Fibroblast of skin of scalp (primary cell): ENCODE measurements at places on chromosomes 11 and 22.
A peak's percentile ranks its signal among the peaks of the same experiment; 100 is the strongest.

DNA sequence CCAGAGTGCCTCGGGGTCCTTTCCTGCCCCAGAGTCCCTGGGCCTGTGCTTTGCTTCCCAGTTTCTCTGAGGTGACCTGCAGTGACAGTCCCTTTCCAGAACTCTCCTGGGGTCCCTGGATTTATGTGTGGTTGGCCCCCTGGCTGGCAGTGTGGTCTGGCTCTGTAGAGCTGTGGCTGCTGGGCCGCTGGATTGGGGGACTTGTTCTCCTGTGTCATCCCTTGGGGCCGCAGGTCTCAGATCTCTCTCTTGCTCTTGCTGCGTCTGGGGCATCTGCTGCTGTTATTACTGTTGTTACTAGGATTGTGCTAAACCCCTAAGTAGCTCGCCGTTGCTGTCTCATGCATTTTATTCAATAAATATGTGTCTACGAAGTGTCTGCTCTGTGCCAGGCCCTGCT, 31.9 kb downstream of the FAM83F start:
- no peak for DNase-seq

- DNase-seq = no peak
These were observed 16.0 kb downstream of the STARD10 start for GRCh38 chr11:72777755-72778278.

GRCh38 chr11:68838572-68838964, 3.1 kb downstream of the CPT1A start:
- DNase-seq = no peak

GRCh38 chr11:112793416-112793815, 167.8 kb upstream of the NCAM1 start:
- DNase-seq = no peak

DNA sequence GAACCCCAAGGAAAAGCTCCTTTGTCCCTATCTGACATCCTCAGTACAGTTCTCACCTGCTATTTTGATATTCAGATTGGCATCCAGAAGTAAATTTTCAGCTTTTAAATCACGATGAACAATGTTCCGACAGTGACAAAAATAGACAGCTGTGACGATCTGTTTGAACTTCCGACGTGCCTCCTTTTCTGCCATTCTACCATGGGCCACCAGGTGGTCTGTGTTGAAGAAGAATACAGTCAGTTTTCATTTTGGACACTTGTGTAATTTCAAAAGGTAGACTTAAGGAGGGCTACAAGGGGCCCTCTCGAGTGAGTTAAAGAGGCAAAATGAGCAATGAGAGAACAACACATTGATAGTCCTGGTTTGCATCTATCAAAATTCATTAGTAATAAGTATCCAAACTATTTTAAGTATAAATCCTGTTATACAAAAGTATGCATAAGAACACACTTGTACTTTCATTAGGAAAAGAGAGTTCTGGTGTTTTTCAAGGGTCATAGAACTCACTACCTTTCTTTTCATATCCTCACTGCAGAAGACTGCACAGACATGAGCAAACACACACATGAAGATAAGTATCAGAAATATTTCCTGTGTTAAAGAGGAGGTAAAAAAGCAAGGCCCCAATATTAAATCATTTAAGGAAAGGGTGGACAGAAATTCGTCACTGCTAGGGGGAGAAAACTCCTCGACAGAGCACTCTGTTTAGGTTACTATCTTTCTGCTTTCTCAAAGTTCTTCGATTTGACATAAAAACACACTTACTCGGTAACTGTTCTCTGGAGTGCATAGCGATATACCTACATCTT, 89.9 kb upstream of the APOA1 start:
- DNase-seq = peak; percentile 9

- no peak for DNase-seq
These were observed 5.1 kb downstream of the LRFN4 start for GRCh38 chr11:66861774-66862558.

DNA sequence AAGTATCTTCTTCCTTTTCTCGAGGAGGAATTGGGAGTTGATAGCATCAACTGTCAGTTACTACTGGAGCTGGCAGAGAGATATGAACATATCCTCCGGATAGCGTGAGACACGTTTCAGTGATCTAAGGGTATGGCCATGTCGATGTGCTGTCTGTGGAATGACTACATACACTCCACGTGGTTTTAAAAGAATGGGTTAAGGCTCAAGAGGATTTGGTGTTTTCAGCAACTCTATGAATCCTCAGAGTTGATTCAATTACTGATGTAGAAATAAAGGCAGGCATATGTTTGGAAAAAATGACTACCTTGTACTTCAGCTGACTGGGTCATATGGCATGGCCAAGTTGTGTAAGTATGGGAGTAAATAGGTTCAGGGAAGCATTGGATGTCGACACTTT, 22.9 kb downstream of the MMP13 start:
- DNase-seq = peak; percentile 49

DNA sequence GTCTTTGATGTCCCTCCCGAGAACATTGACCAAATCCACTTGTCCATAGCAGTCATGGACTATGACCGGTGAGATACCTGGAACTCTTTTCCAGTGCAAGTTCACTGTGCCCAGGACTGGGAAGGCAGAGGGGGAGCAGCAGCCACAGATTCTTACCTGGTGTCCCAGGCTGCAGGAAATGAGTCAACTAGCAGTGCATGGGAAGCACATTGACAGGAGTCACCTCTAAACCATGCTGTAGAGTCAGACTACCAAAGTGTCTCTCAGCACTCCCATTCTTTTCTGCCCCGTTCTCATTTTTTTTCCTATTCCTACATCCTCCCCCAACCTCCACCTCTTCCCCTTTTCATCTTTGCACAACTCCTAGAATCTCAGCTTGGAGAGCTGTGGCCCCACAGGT, 67.2 kb upstream of the OLFML1 start:
- no peak for DNase-seq

GRCh38 chr11:1106387-1106786, 31.7 kb downstream of the MUC2 start:
- DNase-seq = no peak

DNA sequence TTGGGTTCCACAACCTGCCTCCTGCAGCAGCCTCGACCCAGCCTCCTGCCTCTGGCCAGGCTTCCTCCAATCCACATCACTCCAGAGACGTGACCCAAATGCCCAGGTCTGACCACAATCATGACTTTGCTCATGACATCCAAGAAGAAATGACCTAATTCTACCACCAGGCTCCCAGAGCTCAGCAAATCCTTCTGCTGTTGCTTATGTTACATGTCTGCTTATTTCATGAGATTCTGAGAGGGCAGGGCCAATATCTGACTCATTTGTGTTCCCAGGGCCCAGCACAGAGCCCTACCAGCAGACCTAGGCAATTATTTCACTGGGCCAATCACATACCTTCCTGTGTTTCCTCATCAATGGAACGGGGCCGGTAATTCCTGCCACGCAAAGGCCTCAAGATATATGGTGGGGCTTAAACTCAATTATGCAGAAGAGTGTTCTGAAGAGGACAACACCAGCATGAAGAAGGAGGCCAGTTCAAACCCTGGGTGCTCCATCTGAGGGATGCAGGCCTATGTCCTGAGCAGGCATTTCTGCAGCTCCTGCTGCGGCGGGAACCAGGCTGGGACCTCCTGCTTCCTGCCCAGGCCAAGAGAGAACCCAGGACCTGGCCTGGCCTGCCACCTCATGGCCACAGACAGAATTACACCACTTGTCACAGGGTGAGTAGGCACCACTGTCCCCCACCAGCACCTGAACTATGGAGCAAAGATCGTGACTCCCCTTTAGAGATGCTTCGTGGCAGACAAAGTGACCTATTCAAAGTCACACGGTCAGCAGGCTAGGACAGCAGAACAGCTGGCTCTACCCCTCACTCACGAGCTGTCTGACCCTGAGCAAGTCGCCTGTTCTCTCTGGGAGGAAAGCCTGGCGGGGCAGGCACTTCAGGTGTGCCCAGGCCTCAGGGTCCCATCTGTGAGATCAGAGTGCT, 5.9 kb downstream of the CENPM start:
- peak; percentile 83 for DNase-seq

- DNase-seq = no peak
These were observed 1.7 kb downstream of the DKK3 start for GRCh38 chr11:12006552-12007229.
